Activated CD4-positive, alpha-beta T cell treated with anti-CD3 and anti-CD28 coated beads, Interleukin-2, amount 10 ng/mL, durations not matched to agents 7 days and 5 days (primary cell): ENCODE measurements at places on chromosomes 3 and 15. TPM values are rescaled to one million over a fixed set of nuclear protein-coding genes. Genes with fewer than 3 reads are reported as not detected.

DNA sequence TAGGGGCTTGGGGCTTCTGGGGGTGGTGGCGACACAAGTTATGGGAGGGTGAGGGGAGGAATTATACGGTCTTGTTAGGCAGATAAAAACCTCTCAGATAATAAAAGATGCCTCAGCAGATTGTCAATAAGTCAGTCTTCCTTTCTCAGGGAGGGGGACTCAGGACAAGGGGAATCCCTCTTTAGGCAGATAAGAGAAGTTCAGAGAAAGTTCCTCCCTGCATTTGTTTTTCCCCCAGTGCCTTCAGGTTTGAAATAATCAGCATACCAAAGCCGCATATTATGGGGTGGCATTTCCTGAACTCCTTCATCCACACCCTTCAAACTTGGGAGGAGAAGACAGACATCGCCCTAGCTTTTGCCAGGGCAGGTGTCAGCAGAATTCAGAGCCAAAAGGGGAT is 8.5 kb downstream of the PPCDC start:
- peaks cover 17% of the 10 kb centered on the region for H3K36me3 ChIP-seq
- no peak for DNase-seq
- H3K4me3 ChIP-seq, result no peak overlapping the region
- H3K4me1 ChIP-seq, result peaks cover 44% of the 10 kb centered on the region
- H3K27me3 ChIP-seq, result no peaks in the 10 kb centered on the region

GRCh38 chr3:159859836-159860235 is 128.8 kb upstream of the IL12A start:
- H3K4me3 ChIP-seq, result no peak overlapping the region
- no peaks in the 10 kb centered on the region for H3K36me3 ChIP-seq
- no peak for DNase-seq
- peaks cover 25% of the 10 kb centered on the region for H3K27me3 ChIP-seq
- peaks cover 5% of the 10 kb centered on the region for H3K4me1 ChIP-seq
- no peak overlapping the region for H3K27ac ChIP-seq

DNA sequence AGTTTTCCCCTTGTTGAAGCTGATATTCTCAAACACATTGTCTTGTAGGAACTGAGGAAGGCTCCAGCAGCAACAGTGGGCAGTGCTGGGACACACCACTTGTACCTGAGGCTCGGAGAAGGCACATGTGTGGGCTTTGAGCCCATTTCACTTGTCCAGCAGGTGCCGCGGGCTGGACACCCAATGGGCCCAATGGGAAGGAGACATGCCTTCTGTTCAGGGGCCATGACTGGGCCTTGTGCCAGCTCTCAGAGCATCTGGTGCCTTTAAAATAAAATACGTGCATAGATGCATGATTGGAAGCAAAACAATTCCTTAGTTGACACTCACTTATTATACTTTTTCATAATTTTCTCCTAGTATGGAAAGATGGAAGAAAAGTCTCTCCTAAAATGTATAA is 334.2 kb downstream of the KLF13 start:
- H3K4me1 ChIP-seq, result no peaks in the 10 kb centered on the region
- H3K36me3 ChIP-seq, result no peaks in the 10 kb centered on the region
- no peak overlapping the region for H3K27ac ChIP-seq
- H3K27me3 ChIP-seq, result peaks cover 15% of the 10 kb centered on the region

- DNase-seq, result no peak
- peaks cover 19% of the 10 kb centered on the region for H3K27me3 ChIP-seq
- H3K4me1 ChIP-seq, result no peaks in the 10 kb centered on the region
- no peak overlapping the region for H3K27ac ChIP-seq
- no peak overlapping the region for H3K4me3 ChIP-seq
Observed at GRCh38 chr3:70075101-70075500, 75.6 kb downstream of the SAMMSON start.

DNA sequence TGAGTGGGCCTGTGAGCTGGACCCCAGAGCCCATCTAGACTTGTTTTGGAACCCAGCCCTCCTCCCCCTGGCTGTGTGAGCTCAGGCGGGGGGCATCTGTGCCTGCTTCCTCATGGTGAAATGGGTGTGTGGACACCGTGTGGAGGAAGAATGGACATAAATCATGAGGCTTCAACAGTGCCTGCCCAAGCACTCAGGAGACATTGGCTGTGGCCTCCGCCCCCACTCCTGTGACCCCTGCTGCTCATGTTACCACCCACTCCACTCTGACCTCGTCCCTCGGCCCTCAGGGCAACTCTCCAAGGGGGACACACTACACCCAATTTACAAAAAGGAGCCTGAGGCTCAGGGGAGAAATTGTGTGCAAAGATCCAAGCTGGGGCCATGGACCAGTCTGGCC is 16.6 kb downstream of the TPRA1 start:
- peaks cover 7% of the 10 kb centered on the region for H3K4me1 ChIP-seq
- no peak overlapping the region for H3K4me3 ChIP-seq
- no peak overlapping the region for H3K27ac ChIP-seq
- DNase-seq, result no peak

DNA sequence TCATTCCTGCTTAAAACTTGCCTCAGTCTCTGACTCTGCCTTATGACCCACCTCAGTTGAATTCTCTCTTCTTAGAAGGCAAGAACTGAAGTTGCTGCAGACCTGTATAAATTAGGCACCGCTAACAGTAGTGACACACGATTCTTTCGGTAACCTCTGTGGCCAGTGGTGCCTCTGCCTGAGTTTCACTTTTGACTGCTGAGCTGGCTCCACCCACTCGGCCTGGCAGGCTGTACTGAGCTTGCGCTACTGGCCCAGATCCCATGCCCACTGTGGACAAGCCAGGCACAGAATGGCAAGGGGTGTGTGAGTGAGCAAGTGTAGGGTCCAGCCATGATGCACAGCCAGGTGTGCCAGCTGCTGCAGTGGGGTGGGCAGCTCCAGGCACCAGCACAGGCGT is 19.1 kb upstream of the EIF1B start:
- H3K27ac ChIP-seq, result peak overlapping the region; percentile 47
- no peaks in the 10 kb centered on the region for H3K27me3 ChIP-seq
- no peak for DNase-seq
- no peaks in the 10 kb centered on the region for H3K4me1 ChIP-seq

DNA sequence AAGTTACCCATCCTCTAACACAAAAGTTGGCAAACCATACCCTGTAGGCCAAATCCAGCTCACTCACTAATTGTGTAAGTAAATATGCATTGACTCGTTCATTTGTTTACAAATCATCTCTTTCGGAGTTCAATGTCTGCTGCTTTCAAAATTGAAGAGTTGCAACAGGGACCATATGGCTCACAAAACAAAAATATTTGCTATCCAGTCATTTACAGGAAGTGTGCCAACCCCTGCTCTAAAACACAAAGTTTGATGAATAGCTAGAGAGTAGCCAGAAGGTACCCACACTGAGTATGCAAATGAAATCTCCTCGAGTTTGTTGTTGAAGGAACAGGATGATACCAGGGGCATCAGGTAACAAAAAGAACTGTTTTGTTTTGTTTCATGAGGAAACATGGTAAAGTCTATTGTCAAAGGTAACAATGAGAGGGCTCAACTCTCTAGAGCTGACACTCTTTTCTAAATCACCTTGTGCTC is 236.2 kb upstream of the THBS1 start:
- H3K4me1 ChIP-seq, result no peaks in the 10 kb centered on the region
- H3K27ac ChIP-seq, result no peak overlapping the region
- no peaks in the 10 kb centered on the region for H3K36me3 ChIP-seq
- no peak overlapping the region for H3K4me3 ChIP-seq

GRCh38 chr3:54875596-54876268 is 52.1 kb downstream of the LRTM1 start:
- no peaks in the 10 kb centered on the region for H3K36me3 ChIP-seq
- no peak overlapping the region for H3K27ac ChIP-seq
- no peak for DNase-seq
- H3K27me3 ChIP-seq, result no peaks in the 10 kb centered on the region
- no peaks in the 10 kb centered on the region for H3K4me1 ChIP-seq

DNA sequence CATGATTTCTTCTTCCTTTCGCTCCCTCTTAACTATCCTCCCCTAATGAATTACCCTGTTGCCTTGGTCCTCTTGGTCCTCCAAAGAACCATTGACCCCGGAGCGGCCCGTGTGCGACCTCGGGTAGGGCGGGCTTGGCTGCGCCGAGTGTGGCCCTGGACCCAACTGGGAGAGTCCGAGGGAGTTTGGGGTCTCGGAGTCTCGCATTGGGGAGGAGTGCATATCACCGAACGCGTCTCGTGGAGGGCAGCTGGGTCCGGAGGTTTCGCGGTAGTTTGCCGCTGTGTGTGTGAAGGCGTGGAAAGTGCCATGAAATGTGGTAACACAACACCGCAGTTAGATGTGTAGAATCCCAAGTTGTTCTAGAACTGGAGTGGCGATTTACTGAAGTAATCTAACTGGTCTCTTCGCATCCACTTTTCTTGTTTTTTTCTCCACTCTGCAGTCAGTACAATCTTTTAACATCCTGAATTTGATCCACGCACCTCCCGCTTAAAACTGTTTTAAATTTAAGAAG is 363 bp downstream of the GTF2E1 start:
- H3K36me3 ChIP-seq, result peaks cover 16% of the 10 kb centered on the region
- H3K4me1 ChIP-seq, result peaks cover 35% of the 10 kb centered on the region
- peak overlapping the region; percentile 95 for H3K27ac ChIP-seq
- no peaks in the 10 kb centered on the region for H3K27me3 ChIP-seq
- peak; percentile 39 for DNase-seq

The CCR4 gene
- 60.3 TPM for total RNA-seq

The PLA2G4F gene
- total RNA-seq, result not detected

GRCh38 chr15:39028069-39028468 is 463.5 kb upstream of the RASGRP1 start:
- H3K36me3 ChIP-seq, result no peaks in the 10 kb centered on the region
- no peak for DNase-seq
- no peaks in the 10 kb centered on the region for H3K4me1 ChIP-seq
- H3K27me3 ChIP-seq, result peaks cover 8% of the 10 kb centered on the region

The C3orf85 gene
- not detected for total RNA-seq

GRCh38 chr3:20008646-20009045 is 3.4 kb downstream of the PP2D1 start:
- no peaks in the 10 kb centered on the region for H3K36me3 ChIP-seq
- H3K27ac ChIP-seq, result no peak overlapping the region
- no peak overlapping the region for H3K4me3 ChIP-seq
- no peaks in the 10 kb centered on the region for H3K27me3 ChIP-seq
- DNase-seq, result no peak
